Left renal pelvis (tissue), 4 donors: ENCODE measurements at places on chromosomes 4 and X.

DNA sequence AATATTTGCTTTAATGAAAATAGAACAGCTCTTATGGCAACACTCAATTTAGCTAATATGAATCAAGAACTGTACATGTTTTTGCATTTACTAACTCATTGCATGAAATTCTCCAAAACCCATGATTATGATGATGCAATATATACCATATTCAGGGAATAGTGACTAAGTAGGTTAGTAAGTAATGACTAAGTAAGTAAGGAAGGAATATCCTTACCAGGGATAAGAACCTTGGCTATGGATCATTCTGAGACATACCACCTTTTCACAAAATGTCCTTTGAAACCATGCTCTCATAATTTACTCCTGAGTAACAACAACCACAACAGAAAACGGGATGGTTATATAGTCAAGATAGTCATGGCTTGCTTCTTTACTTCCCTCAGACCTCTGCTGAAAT is 1513.0 kb downstream of the STIM2 start:
- DNase-seq = no peak

- no peak for DNase-seq
Observed at GRCh38 chr4:2366252-2367192, 51.9 kb downstream of the ZFYVE28 start.

GRCh38 chr4:121632636-121633035 is 64.1 kb downstream of the ANXA5 start:
- DNase-seq = no peak

GRCh38 chr4:79653871-79654270 is 245.8 kb upstream of the GK2 start:
- DNase-seq = no peak

- DNase-seq = no peak
Observed at GRCh38 chrX:84216406-84216805, 28.4 kb upstream of the RPS6KA6 start.

DNA sequence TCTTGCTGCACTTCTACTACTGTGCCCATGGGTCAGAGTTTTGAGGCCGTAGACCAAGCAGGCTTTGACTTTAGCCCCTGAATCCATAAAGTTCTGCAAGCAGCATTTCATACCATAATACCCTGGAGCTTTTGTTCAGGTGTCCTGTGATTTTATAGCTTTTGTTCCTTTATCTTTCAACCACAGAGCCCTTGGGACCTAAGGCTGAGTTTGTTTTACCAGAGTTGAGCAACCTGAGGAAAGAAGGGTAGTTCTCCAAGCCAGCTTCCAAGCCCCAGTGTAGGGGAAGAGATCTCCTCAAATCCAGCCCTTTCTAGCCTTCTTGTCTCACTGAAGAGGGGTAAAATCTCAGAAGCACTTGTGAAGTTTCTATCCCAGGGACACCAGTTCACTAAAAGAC is 35.1 kb downstream of the MAGED2 start:
- no peak for DNase-seq
